Umbilical cord (tissue), 2 donors: ENCODE measurements at places on chromosomes 2 and 18.

GRCh38 chr2:106607371-106607770 lies 120.2 kb downstream of the CD8B2 start:
- DNase-seq: no peak

- DNase-seq: no peak
Observed at GRCh38 chr2:18611184-18611583, 21.8 kb upstream of the NT5C1B start.

DNA sequence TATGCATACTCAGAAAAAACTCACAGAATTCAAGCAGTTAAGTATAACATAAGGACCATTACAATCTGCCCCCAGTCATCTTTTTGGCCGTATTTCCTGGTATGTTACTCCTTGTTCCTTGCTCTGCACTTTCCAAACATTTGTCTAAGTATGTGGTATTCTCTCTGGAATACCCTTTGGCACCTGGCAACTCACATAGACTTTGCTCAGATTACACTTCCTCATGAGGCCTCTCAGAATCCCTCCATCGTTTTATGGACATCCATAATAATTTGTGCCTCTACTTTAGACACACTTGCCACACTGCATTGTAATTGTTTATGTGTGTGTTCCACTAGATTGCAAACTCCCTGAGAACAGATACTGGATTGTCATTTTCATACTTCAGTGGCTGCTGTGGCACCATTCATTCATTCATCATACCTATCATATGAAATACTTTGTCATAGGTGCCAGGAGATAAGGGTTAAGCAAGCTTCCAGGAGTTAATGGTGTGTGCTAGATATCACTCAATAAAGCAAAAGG lies 84.0 kb downstream of the HIBCH start:
- no peak for DNase-seq

DNA sequence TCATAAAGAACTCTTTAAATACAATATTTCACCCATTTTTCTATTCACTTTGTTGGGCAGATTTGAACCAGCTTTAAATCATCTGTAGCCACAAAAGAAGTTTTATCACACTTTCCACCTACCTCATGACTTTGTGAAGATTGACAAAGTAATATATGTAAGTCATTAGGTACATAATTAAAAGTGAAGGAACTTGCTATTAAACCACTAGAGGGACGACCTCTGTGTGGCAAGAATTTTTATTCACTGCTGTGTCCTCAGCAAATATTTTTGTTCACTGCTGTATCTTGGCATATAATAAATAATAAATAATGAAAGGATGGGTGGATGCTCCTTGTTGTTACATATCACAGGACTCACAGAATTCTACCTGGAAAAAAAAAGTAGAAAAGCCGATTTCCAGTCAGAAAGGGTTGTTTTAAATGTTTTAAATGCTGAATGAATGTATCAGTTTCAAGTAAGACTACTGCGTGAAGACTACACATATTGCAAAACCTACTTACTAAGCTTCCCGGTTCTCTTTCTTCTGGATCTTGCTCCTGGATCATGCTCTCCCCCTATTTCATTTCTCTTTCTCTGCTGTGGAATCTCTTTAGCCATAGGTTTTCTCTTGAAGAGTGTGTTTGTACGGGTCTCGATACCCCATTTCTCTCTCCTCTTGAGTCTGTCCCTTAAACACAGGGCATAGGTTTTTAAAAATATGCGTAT lies 44.8 kb downstream of the KCMF1 start:
- DNase-seq: peak; percentile 37

DNA sequence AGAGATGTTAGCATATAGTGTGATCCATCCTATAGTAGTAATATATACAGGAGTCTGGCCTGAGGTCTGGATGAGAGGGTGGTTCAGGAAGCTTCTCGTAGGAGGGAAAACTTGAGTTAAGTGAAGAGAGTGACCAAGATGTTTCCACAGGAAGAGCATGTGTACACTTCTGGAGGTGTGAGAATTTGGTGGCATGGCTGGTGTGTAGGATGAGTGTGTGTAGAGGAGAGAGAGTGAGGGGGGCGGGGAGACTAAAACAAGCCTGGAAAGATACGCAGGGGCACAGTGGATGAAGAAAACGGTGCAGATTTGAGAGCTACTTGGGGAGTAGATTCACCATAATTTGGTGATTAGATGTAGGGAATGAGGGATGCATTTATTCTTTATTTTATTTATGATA lies 43.5 kb upstream of the CTLA4 start:
- DNase-seq: no peak

- DNase-seq: no peak
Observed at GRCh38 chr18:13444430-13445240, 226.1 kb downstream of the LDLRAD4 start.

GRCh38 chr2:40797120-40797519 lies 345.2 kb upstream of the SLC8A1 start:
- DNase-seq: no peak

- no peak for DNase-seq
Observed at GRCh38 chr2:230492107-230492506, 76.1 kb downstream of the SP100 start.

DNA sequence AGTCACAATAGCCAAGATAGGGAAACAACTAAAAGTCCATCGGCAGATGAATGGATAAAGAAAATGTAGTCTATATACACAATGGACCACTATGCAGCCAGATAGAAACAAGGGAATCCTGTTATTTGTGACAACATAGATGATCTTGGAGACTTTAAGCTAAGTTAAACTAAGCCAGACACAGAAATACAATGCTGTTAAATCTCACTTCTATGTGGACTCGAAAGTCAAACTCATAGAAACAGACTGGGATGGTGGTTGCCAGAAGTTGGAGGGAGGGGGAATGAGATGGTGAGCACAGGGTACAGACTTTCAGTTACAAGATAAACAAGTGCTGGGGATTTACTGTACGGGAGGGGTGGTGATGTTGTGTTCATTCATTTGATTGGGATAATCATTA lies 5.4 kb upstream of the CNDP1 start:
- DNase-seq: no peak

GRCh38 chr2:229921101-229921891 lies 513 bp downstream of the TRIP12 start:
- peak; percentile 63 for DNase-seq

- no peak for DNase-seq
Observed at GRCh38 chr2:71712158-71712818, 258.9 kb downstream of the DYSF start.

DNA sequence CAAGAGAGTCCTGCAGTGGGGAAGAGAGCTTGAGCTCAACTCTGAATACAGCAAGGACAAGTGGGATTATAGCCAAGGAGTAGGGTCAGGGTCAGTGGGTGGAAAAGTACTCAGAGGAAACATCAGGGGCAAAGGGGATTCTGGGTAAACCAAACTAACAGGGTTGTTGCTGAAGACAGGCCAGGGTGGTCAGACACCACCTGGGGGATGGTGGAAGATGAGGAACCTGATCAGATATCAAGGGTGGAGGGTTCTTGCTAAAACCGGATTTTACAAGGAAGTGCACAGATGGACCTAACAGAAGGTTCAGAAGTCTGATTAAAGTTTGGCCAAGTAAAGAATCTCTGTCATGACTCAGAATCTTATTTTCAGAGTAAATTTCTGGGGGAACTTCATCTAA lies 16.5 kb downstream of the OSBPL1A start:
- DNase-seq: no peak

GRCh38 chr18:41829647-41830516 lies 125.2 kb upstream of the PIK3C3 start:
- DNase-seq: no peak

GRCh38 chr2:54572262-54572635 lies 116.1 kb downstream of the SPTBN1 start:
- DNase-seq: peak; percentile 94
